ENCODE measurements at places on chromosomes 11 and 22.

- DNase-seq = peak; percentile 78
Measured at GRCh38 chr11:47186700-47187695, 764 bp upstream of the PACSIN3 start.

- no peak for DNase-seq
Measured at GRCh38 chr11:34449013-34449412, 10.3 kb downstream of the CAT start.

DNA sequence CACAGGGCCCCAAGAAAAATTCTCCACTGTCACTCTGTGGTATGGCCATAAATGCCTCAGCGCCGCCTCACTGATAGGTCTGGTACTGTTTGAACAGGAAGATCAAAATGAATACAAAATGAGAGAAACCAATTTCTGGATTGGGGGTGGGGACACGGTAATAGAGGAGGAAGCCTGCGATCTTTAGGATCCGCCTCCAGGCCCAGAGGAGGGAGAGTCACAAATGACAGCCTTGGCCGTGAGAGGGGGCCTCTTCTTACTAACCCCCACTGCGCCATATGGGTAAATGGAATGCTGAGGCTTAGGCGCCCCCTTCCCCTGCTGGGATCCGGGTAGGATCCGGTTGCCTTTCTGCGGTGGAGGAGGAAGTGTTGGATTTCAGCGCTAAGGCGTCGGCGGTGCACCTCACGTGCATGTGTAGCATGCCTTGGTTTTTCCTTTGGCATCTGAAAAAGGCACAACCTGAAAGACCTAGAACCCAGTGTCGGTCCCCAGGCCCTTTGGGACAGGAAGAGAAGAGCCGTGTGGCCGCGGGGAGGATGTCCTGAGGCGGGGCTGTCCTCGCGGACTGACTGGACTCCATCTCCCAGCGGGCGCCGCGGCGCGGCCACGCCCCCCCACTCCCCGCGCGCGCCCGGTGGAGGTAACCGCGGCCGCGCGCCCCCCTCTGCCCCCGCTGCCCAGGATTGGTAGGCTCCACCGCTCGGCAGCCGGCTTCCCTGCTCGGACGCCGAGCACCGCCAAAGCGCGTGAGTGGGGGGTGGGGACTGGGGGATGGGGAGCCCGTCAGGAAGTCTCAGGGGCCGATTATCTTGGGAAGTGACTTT, 718 bp upstream of the MADD start:
- DNase-seq = peak; percentile 89

GRCh38 chr11:33779849-33780528, 5.7 kb upstream of the FBXO3 start:
- DNase-seq = no peak

DNA sequence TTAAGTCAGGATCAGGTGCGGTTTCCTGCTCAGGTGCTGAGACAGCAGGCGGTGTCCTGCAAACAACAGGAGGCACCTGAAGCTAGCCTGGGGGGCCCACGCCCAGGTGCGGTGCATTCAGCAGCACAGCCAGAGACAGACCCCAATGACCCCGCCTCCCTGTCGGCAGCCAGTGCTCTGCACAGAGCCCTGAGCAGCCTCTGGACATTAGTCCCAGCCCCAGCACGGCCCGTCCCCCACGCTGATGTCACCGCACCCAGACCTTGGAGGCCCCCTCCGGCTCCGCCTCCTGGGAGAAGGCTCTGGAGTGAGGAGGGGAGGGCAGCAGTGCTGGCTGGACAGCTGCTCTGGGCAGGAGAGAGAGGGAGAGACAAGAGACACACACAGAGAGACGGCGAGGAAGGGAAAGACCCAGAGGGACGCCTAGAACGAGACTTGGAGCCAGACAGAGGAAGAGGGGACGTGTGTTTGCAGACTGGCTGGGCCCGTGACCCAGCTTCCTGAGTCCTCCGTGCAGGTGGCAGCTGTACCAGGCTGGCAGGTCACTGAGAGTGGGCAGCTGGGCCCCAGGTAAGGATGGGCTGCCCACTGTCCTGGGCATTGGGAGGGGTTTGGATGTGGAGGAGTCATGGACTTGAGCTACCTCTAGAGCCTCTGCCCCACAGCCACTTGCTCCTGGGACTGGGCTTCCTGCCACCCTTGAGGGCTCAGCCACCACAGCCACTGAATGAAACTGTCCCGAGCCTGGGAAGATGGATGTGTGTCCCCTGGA, at the start of gene MYO7A:
Gene MYO7A, plus strand, starts transcription at position 327 of the 772 bp plus-strand sequence. CDS start 2,389 bp downstream, outside the sequence.
- peak; percentile 42 for DNase-seq

- DNase-seq = no peak
Measured at GRCh38 chr22:25176799-25177198, 22.9 kb upstream of the CRYBB3 start.

GRCh38 chr22:35917651-35918050, 111.0 kb downstream of the RBFOX2 start:
- DNase-seq = no peak

GRCh38 chr11:46894961-46895360, 23.4 kb downstream of the LRP4 start:
- no peak for DNase-seq

- DNase-seq = no peak
Measured at GRCh38 chr22:17411213-17411612, 42.0 kb downstream of the CECR2 start.

GRCh38 chr11:19426011-19426755, 185.4 kb upstream of the E2F8 start:
- no peak for DNase-seq

DNA sequence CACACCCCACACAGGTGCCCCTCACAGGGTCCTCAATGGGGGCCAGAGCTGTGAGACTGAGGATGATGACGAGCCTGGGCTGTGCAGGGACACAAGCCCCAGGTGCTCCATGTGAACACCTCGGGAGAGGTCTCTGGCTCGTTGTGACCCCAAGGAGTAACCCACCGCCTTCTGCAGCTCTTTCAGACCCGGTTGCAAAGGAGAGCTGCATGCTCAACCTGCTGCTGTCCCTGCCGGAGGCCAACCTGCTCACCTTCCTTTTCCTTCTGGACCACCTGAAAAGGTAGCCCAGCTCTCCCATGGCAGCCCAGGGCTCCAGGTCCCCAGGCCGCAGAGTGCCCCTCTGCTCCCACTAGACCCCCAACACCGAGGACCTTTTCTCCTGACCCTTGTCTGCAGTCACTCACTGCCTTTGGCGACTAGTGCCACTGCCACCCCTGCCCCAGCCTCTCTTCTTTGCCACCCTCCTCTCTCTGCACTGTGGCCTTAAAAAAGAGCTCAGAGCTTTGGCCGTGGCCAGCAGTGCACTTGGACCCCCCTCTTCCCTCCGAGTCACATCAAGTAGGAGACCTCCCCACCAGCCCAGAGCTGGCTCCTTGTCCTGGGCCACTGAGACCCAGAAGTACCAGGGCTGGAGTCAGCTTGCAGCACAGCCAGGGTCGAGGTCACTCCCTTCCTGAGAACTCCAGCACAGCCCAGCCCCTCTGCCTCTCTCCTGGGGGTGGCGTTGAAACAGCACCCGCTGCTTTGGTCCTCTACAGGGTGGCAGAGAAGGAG, 133.7 kb downstream of the BCR start:
- no peak for DNase-seq

- DNase-seq = no peak
Measured at GRCh38 chr22:35549328-35549727, 8.7 kb downstream of the RASD2 start.

DNA sequence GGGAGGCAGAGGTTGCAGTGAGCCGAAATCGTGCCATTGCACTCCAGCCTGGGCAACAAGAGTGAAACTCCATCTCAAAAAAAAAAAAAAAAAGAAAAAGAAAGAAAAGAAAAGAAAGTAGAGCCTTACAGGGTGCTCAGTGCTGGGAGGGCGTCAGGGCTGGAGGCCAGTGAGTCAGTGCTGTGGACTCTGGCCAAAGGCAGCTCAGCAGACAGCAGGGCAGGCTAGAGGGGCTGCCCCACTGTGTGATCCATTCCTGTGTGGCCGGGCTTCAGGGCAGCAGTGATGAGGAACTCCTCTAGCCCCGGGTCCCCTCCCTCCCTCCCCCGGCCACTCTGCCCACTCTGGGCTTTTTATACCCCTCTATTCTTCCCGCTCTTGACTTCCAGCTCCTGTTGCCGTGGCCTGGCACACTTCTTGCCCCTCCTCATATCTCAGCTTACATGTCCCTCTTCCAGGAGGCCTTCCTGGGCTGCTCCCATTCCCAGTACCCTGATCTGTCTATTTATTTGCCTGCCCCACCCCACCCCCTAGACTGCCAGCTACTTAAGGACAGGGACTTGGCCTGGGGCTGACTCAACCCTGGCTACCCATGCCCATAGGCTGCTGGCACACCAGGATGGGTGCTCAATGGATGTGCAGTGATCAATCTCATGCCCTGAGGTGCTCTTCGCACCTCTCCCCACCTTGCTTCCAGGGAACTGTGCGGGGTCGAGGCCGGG, 10.1 kb downstream of the SYT12 start:
- DNase-seq = peak; percentile 51

GRCh38 chr11:115493905-115494304, 10.3 kb downstream of the CADM1 start:
- no peak for DNase-seq

- DNase-seq = no peak
Measured at GRCh38 chr11:44116234-44116830, 20.9 kb downstream of the EXT2 start.

GRCh38 chr11:72157131-72157530, 21.6 kb downstream of the FOLR3 start:
- no peak for DNase-seq

DNA sequence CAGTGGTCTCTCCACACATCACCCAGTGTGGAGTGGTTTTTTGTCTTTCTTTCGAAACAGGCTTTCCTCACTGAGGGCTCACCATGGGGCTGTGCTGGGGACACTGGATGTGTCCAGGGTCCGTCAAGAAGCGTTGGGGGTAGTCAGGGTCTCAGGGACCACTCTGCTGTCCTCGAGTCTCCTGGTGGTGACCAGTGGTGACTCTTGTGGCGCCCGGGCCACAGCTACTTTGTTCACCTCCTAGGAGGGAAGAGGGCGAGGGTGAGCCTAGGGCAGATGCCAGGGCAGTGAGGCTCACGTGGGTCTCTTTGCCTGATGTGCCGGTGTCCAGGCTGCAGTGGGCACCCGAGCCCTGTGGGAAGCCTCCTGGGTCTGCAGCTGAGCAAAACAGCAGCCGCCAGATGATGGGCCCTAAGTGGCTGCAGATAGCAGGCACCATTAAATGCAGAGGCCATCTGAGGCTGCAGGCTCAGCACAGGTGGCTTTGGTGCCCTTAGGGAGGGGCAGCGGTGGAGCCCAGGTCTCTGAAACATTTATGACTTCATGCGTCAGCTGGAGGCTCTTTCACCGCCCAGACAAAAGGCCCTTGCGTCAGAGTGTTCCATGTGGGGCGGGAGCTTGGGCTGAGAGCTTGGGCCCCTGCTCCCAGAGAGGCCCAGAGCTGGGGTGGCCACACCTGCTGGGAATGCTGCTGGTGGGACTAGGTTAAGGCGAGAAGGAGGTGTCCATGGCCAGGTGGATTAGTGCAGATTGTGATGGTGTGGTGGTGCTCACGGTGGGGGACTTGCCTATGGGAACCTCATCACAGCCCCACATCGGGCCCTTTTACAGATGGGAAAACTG, 29.5 kb downstream of the KCNQ1 start:
- DNase-seq = no peak

GRCh38 chr22:49588739-49589138, 238.9 kb downstream of the BRD1 start:
- no peak for DNase-seq

DNA sequence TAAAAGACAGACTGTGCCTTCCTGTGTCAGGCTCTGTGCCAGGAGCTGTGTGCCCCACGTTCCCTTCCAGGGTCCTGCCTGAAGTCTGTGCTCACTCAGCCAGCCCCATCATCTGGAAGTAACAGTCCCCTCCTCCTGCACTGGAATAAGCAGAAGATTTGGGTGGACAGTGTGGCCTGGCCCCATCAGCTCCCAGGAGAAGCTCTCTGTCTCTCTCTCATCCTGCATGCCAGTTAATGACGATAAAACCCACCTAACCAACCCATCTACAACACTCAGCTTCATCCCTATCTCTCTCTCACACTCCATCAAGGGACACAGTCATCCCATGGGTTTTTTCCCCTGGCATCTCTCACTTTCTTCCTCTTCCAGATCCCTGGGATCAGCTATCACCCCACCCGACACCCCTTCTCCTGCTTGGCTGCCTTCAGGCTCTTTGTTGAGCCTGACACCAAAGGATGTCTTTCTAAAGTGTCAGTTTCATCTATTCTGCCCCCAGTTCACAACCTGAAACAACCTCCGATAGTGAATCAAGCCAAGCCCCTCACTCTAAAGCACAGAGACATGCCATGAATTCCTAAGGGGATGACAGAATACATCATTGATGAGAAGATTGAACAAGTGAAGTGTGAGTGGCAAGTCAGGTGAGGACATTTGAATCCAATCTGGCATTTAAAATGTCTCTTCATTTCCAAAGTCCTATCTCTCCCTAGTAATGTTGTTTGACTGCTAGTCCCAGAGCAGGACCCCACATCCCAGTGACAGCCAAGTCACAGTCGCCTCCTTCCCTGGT, 91.4 kb upstream of the TOP3B start:
- DNase-seq = no peak
